CD4-positive, alpha-beta T cell treated with Interleukin-4 for 1 hour (primary cell): ENCODE measurements at places on chromosomes 3 and 15.
A peak's percentile ranks its signal among the peaks of the same experiment; 100 is the strongest.

- DNase-seq = no peak
Measured at GRCh38 chr3:149767720-149768119, 15.4 kb upstream of the COMMD2 start.

GRCh38 chr15:98003996-98004395 lies 43.5 kb downstream of the ARRDC4 start:
- DNase-seq = no peak

DNA sequence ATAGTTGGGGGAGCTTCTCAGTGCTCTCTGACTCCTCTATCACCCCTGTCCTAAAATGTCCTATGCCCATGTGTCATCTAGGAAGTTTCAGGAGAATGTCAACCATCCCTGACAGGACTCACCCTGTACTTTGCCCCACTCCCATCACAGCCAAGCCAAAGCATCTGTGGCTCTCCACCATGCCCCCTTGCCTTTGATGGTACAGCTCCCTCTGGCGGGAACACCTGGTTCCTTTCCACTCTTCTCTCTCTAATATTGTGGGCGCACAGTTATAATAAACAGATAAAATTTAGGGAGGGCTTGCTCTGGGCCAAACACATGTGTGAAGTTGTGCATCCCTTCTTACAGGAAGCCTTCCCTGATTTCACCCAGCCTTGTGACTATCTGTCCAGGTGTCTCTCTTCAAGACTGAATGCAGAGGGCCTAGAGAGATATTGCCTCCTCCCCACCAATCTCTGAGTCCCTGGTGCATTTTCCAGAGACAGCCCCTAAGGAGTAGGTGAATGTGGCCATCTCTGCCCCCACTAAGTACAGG lies 62.8 kb downstream of the ISG20 start:
- DNase-seq = no peak

GRCh38 chr3:167742338-167742737 lies 6.8 kb downstream of the SERPINI1 start:
- DNase-seq = no peak

- no peak for DNase-seq
Measured at GRCh38 chr3:5330152-5330810, 142.8 kb downstream of the EDEM1 start.

GRCh38 chr3:52502001-52502400 lies 6.9 kb downstream of the STAB1 start:
- no peak for DNase-seq

DNA sequence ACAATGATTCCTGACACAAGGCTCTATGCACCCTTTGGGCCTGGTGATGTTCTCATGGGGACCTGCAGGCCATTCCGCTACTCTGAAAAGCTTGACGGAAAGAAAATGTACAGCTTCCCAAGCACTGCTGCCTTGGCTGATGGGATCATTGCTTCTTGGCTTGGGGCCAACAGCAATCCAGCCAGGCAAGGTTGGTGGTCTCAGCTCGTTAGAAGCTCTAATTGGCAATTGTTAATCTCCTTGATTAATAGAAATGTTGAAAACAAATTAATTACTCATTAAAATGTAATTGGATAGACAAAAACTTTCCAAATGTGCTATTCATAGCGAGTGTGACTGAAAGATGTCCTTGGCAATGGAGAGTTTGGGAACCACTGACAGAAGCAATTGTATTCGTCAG lies 16.3 kb upstream of the MYZAP start:
- DNase-seq = no peak

GRCh38 chr15:90818251-90819210 lies 49.9 kb upstream of the FURIN start:
- peak; percentile 37 for DNase-seq

- DNase-seq = no peak
Measured at GRCh38 chr15:92473756-92474155, 80.1 kb downstream of the ST8SIA2 start.

DNA sequence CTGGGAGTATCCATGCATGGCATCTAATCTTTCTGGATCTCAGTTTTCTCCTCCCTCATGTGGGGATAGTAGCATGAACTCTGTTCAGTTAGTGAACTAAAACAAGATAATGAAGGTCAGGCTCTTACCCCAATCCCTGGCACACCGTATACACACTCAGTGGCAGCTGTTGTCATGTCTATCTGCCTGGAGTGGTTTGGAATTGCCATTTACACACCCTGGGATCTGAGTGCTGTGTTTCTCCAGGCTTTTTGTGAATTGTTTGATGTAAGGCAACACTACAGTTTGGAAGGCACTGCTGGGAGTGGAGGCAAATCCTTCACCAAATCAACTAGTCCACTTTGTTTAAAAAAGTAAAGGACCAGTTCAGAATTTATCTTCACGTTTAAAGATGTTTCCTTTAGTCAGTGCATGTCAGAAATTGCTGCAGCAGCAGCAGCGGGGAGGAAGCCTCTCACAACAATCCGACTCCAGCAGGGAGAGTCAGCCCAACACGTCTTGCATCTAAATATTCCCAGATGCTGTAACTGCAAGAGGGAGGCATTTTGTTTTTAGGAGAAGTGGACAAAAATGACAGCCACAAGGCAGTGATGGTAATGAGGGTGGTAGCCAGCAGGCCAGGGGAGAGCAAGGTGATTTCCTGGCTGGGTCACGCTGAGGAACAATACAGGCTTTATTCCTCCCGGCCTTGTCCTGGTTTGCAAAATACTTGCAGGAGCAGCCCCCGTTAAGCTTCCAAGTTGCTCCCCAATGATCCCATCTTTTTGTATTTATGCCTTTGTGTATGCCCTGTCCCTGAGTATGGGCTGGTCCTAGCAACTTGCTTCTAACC lies 128.5 kb upstream of the LRIG1 start:
- no peak for DNase-seq

GRCh38 chr3:159879146-159879545 lies 109.5 kb upstream of the IL12A start:
- no peak for DNase-seq

GRCh38 chr3:183824761-183825455 lies 469 bp downstream of the MAP6D1 start:
- DNase-seq = no peak

GRCh38 chr3:12451960-12452359 lies 32.3 kb upstream of the TSEN2 start:
- no peak for DNase-seq

DNA sequence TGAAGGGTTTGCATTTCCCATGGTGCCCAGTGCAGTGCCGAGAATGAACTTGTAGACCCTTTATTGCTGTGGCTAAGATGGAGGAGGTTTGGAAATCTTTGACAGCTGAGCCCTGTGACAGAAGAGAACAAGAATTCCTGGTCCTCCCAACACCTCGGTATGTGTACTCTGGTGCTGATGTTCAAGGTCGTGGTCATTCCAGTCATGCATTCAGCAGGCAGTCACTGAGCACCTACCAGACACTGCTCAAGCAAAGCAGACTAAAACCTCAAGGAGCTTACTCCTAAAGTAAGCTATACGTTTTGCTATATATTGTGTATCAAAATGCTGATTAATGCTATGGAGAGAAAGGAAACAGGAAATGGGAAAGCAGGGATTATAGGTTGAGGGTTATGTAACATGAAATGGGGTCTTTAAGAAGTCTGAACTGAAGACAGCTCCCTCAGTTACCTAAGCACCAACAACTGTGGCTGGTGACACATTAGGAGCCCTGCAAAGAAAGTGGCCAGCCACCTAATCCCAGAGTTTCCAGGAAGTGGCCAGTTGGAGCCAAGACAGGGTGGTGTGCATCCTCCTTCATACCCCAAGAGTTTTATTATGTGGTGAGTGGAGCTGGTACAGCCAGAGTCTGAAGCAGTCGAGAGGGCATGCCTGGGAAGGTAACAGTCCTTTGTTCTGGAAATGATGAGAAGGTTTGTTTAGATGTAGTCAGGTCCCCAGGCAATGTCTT lies 65.0 kb downstream of the CCNL1 start:
- no peak for DNase-seq

DNA sequence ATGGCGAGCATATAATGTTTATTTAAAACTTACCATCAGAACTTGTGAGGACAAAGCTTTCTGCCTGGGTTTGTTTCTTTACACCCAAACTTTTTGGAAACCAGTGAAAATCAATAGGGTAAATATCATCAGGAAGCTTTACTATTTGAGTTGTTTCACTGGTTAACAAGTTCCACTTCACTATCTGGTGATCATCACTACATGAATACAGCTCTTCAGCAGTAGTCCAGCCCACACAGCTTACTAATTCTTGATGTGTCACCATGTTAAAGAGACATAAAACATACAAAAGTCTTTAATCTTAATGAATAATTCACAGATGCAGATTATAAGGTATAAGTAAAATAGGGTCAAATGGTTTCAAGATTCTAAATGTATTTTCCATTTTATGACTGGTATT lies 17.6 kb downstream of the IFT80 start:
- no peak for DNase-seq

- DNase-seq = no peak
Measured at GRCh38 chr3:181753391-181753790, 41.7 kb downstream of the SOX2 start.

DNA sequence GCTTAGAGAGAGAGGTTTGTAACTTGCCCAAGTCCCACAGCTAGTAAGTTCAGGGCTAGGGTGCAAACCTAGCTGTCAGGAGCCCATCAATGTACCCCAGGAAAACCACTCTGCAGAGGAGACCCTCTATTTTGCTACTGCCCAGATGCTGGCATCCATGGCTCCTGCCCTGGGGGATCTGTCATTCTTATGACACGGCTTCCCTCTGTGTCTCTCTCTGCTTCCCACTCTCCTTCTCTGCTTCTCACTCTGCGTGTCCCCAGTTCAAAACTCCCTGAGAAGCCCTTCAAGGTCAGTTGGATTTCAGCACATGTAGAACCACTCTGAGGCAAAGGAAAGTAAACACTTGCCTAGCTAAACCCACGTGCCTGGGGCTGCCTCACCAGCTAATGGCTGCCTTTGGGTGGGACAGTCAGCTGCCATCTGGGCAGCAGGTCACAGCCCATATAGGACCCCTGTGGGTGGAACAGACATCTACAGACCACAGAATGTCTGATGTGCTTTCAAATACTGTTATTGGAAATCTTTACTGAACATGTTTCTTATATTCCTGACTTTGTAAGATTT lies 29.4 kb upstream of the SLCO2A1 start:
- no peak for DNase-seq
